Activated CD4-positive, CD25-positive, alpha-beta regulatory T cell treated with anti-CD3 and anti-CD28 coated beads, Interleukin-2, amount 50 U/mL, for 16 hours (primary cell): ENCODE measurements at places on chromosomes 6 and 20.

DNA sequence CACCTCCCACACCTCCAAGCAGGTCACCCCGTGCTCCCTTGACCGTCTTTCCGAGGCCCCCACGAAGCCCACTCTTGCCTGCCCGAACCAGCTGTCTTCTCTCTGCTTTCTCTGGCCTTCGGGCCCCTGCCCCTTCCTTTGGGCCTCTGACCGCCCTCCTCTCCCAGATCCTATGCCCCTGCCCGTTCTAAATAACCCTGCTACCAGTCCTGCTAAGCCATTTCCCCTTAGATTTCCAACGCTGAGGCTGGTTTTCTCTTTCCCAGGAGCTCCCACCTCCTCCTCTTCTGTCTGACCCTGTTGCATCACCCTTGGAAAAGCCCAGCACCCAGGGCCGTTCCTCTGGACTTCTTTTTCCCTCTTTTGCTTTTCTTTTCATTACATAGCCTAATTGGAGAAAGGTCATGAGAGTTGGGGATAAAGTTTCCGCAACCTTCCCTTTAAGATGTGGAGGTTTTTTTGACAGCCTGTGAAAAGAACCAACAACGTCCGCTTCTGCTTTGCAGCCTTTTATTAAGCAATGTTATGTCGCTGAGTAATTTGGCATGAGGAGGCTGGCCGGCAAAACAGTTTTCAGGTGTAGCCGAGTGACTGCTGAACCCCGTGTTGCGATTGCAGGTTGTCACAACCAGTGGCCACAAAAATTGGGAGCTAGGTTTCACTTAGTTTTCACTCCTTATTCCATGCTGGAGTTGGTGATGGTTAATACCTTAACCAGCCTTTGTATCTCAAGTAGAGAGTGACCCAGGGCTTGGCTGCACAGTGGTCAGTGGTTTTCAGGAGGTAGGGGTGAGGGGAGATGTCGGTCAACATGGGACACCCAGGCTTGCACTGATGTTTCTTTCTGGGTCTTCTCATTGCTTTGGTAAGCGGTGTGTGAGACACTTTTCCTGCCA lies 970 bp downstream of the BLTP3A start:
- no peak for DNase-seq

DNA sequence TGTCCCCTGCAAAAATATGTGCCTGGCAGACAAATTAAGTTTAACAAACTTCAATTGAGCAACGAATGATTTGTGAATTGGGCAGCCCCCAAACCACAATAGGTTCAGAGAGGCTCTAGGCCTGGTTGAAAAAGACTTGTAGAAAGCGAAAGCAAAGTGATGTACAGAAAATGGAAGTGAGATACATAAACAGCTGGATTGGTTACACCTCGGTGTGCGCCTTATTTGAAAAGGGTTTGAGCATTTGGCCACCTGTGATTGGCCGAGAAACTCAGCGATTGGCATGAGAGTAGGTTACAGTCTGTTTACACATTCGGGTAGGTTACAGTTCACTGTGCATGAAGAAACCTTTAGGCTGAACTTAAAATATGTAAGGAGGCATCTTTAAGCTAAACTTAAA lies 136.9 kb downstream of the CD83 start:
- no peak for DNase-seq

DNA sequence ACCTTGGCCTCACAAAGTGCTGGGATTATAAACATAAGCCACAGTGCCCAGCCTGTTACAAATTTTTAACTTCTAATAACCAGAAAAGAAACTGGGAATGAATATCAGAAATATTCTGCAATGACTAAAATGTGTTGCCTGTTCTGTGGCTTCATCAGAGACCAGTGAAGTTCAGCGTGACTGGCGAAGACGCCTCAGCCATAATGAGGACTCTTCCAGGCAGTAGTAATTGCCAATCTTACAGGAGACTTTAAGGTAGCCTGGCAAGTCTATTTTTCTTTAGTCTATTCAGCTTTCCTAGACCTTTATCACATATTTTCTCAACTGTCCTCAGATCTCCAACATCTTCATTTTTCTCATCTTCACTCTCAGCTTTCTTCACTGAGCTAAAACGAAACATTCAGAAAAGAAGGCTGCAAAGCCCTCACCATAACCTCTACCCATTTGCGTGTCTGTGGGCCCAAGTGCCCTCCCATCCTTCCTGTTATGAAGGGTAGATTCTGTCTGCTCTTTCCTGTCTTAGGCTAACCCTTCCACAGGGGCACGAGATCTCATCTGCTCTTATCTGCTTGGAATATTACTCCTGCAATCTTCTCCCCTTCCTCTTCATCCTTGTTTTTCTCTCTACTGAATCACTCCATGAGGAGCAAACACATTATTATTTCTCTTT lies 42.0 kb upstream of the OLIG3 start:
- no peak for DNase-seq

DNA sequence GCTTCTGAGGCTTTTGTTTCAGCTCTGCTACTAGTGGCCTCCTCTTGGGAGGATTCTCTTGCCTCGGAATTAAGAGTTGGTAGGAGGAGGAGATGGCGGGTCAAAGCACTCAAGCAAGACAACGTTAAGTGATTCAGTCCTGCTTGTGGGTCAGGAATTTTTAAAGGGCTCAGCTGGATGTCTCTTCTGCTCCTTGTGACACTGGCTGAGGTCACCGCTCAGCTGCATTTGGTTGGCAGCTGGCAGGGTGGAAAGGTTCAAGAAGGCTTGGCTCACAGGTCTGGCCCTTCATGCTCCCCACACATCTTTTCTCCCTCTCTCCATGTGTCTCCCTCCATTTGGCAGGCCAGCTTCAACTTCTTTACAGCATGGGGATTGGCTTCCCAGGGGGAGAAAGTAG lies 641.4 kb downstream of the KIF16B start:
- DNase-seq, result no peak

DNA sequence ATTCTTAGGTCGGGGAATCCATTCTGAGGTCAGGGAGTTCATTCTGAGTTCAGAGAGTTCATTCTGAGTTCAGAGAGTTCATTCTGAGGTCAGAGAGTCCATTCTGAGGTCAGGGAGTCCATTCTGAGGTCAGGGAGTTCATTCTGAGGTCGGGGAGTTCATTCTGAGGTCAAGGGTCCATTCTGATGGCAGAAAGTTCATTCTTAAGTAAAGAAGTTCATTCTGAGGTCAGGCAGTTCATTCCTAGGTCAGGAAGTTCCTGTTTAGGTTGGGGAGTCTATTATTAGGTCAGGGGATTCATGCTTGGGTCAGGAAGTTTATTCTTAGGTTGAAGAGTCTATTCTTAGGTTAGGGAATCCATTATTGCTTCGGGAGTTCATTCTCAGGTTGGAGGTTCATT lies 16.5 kb upstream of the NXT1 start:
- DNase-seq, result no peak

- DNase-seq, result no peak
These were observed 15.2 kb upstream of the PHACTR3 start for GRCh38 chr20:59589086-59589684.

GRCh38 chr6:1131285-1132079 lies 180.4 kb upstream of the FOXQ1 start:
- DNase-seq, result no peak

GRCh38 chr6:140434761-140435160 lies 1060.3 kb upstream of the CITED2 start:
- no peak for DNase-seq

GRCh38 chr6:44778513-44778912 lies 391.0 kb downstream of the CDC5L start:
- DNase-seq, result no peak

- DNase-seq, result no peak
These were observed 2.6 kb upstream of the GID8 start for GRCh38 chr20:62935204-62935967.

DNA sequence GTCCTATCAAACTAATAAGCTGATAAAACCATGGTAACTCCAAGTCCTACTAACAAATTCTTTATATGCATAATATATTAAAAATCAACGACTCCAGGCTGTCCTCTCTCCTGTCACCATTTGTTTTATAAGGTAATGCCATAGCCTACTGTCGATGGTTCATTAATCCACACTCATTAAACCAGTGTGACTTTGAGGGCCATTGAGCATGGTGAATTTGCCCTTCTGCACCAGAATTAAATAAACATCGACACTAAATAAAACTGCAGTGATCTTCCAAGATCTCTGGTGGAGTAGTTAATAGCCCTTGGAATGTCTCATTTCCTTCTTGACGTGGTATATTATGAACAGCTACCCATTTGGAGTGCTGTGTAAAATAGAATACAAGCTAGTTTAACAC lies 358.5 kb downstream of the CBLN4 start:
- DNase-seq, result no peak

GRCh38 chr20:53608071-53608455 lies 14.4 kb upstream of the ZNF217 start:
- no peak for DNase-seq

DNA sequence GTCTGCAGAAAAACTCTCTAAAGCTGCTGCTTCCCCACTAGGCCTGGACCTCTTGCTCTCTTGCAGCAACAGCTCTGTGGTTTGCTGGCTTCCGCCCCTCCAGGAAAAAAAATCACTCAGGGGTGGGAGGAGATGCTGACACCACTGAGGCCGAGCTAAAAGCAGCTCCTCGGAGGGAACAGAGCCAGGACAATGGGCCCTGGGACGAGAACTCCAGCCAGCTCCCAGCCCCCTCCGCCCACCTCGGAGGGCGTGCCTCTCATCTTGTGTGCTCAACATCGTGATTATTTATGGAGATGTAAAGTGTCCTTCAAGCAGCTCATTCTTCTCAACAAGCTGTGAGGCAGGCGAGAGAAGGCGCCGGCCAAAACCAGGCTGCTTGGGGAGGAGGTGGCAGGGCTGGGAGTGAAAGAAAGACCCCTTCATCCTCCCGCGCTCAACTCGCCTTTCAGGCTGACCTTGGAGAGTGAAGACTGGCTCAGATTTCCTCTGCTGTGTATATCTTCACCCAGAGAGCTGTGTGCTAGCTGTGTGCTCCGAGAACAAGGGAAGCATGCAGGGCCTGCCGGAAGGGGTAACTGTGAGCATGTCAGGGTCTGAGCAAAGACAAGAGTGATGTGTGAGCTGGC lies 53.5 kb upstream of the LRFN2 start:
- DNase-seq, result no peak

DNA sequence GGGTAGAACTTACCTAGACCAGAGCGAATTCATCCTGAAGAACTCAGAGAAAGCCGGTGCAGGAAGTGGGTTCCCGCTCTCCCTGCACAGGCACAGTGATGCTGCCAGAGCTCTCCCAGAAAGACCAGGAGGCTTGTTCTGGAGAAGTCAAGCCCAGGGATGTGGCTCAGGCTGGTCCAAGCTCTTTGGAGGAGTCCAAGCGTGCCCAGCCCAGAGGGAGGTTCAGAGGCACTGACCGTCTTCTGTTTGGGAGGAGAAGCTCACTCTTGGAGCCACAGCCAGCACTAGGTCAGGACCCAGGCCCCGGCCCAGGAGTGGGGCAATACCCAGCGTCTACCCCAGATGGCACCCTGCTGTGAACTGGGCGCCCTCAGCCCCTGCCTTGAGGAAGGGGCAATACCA lies 1.5 kb upstream of the PMEPA1 start:
- DNase-seq, result no peak

DNA sequence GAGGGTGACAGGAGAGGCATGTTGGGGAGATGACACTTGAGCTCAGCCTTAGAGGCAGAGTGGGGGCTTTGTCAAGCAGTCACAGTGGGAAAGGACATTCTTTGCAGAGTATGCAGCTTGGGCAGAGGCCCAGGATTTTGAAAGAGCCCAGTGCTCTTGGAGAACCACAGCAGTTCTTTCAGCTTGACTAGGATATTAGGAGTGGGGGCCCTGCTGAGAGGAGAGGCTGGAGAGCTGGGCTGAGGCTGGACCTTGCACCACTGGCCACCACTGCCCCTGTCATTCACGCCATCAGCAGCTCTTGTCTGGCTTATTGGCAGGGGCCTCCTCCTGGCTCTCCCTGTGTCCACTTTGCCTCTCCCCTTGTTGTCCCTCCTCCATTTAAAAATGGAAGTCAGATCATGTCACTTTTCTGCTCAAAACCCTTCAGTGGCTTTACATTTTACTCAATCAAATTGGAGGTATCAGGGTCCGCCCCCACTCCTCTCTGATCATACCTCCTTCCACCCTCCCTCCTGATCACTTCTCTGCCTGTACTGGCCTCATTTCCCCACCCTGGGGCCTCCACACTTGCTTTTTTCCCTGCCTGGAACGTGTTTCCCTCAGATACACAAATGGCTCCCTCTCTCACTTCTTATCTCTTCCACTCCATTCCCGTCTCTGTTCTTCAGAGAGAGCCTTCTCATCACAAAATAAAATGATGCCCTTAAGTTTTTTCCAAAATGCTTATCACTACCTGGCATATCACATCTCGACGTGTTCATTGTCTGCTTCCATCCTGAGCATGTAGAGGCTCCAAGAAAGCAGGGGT lies 10.5 kb downstream of the MANBAL start:
- DNase-seq, result no peak

DNA sequence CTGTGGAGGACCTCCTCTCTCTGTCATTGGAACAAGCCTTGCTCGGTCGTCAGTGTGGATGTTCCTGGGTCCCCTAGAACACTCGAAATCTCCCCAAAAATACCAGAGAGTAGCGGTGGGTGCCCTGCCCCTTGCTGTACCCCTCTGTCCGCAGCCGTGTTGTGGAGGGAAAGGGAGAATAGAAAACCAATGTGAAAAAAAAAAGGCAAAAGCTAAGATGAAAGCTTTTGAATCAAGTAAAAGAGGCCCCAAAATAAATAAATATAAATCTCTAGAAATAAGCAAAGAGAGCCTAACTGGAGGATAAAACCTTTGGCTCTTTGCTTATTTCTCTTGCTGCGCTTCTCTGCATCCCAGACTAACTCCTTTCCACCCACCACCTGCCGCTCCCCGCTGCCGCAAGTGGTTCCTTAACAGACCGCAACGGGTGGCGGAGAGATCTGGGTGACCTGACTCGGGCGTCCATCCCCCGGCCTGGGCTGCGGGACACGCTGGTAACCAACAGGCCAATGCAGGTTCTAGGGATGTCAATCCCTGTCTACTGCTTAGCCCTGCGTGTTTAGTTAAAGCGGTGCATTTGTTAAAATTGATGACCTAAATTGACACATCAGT lies 110.0 kb downstream of the GPX5 start:
- DNase-seq, result no peak

GRCh38 chr6:23656255-23657194 lies 469.5 kb upstream of the NRSN1 start:
- DNase-seq, result no peak

DNA sequence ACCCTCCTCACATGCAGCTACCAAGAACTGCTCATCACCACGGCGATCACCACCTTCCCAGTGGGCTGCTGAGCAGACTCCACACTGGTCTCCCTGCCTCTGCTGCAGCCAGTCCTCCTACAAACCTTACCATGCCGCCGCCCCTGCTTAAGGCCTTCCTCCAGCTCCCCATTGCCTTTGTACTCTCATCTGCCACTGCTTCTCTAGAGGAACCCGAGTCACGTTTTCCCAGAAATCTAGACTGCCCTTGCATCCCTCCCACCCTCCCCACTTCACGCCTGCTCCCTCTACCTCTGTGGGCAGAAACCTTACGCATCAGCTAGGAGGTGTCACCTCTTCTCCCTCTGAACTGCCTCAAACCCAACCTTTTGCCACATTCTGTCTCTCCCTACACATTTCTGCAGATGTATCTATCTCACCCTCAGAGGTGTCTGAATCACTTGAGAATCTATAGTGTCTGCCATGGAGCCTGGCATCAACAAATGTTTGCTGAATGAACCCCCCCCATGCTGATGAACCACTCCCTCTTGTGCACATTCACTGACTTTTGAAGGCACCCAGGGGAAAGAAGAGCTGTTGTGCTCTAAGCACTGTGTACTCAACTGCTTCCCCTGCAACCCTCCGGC lies 4.3 kb downstream of the E2F1 start:
- no peak for DNase-seq

- no peak for DNase-seq
These were observed 86.4 kb upstream of the FRMD1 start for GRCh38 chr6:168165373-168165772.
